ENCODE measurements at places on chromosomes 7 and 10.

DNA sequence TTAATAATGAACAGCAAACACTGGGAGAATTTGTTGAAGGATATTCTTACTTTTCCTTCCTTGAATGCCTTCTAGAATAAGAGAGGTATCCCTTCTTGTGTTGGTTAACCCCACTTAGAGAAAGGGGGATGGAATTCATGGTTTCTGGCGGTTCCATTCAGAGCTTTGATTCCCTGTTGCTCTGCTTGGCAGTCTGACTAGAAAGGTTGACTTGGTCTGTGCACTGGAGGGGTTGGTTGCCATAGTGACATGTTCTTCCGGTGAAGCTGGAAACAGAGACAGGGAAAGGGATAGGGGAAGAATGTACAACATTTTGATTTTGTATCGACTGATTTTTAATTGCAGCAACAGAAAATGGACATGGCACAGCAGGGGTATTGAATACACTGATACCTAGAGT is 2.5 kb downstream of the TMEM178B start:
- DNase-seq = no peak

DNA sequence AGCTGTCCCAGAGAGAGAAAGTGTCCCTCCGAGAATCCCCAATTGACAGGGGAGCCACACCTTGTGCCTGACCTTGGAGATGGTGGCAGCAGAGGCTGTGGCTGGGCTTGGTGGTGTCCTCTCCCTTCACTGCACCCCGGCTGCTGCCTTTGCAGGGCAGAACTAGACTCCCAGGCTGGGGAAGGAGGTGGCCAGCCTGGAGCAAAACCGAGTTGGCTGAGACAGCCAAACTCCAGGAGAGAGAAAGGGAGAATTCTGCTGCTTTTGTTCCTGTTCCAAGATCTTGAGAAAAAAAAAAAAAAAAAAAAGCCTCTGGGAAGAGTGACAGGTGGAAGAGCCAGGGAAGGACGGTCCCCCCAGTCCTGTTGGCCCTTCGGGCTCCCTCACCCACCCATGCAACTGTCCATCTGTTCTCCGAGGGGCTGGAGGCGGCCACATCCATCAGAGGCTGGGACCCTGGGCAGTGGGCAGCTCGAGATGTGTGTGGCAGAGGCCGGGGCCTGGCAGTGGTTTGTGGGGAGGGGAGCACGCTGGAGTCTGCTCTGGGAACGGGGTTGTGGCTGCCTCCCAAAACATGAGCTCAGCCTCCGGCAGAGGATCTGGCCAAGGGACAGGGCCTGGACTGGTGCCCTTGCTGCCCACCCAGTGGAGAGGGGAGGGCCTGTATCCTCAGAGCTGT is 35.5 kb downstream of the CLIP2 start:
- DNase-seq = no peak

- DNase-seq = no peak
Measured at GRCh38 chr10:43043342-43043772, 33.5 kb upstream of the RET start.

DNA sequence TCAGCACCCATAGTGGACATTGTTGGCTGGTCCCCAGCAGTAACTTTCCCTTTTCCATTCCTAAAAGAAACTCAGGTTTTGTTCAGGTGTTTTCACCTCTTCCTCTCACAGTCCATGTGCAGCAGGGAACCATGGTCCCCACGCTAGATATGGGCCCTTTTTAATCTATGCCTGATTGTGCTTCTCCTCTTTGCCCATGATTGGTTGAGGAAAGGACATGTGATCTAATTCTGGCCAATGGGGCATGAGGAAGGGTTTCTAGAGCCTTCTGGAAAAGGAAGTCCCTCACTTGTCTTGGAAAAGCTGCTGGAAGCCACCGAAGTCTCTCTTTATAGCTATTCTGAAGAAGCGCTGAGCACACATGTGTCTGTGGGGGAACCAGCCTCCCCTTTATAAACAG is 330.7 kb downstream of the ACTR3B start:
- peak; percentile 30 for DNase-seq

DNA sequence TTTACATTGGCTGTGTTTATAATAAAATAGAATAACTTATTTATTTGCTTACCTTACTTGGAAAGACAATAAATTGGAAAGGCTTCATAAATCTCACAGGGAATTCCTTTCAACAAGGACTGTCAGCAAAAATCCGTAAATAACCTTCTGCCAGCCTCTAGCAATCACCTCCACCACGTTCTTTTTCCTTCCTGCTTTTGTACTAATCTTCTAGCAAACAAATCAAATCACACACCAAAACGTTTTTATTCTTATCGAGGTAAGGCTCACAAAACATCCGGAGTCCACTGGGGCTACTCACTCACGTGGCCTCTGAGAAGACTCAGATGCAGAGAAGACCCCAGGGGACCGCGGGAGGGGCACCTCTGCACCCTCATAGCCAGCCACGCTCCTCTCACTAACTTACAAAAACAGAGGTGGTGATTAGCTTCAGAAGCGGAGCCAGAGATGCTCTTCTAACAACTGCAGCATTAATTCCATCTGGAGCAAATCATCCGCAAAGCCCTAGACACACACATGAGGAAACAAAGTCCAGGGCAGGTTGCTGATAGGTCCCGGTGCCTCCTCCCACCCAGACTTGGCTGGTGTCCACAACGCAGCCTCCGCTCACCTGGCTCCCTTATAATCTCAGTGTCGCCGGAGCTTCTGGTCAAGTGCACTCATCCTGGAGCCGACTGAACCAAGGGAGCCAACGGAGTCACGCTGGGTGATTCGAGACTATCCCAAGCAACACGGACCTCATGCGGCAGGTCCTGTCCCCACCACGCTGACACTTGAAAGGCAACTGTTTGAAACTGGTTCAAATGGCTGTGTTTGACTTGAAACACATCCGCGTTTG is 22.5 kb downstream of the CTBP2 start:
- no peak for DNase-seq

- peak; percentile 60 for DNase-seq
Measured at GRCh38 chr7:78510580-78511188, 712.1 kb downstream of the PHTF2 start.

- no peak for DNase-seq
Measured at GRCh38 chr7:157475601-157476000, 138.8 kb downstream of the DNAJB6 start.
